ENCODE measurements at places on chromosomes 13 and 19. TPM values are rescaled to one million over a fixed set of nuclear protein-coding genes. Genes with fewer than 3 reads are reported as not detected.
A peak's percentile ranks its signal among the peaks of the same experiment; 100 is the strongest.

The CEACAM7 gene
- not detected for total RNA-seq

The PTPRS gene
- total RNA-seq, result 0.16 TPM

The ZNF560 gene
- total RNA-seq, result not detected

The MIA gene
- total RNA-seq, result not detected

The SUPT5H gene
- 144 TPM for total RNA-seq

The NXNL1 gene
- total RNA-seq, result not detected

- H3K4me1 ChIP-seq, result peaks cover 18% of the 10 kb centered on the region
- peaks cover 53% of the 10 kb centered on the region for H3K36me3 ChIP-seq
- H3K27ac ChIP-seq, result peak overlapping the region; percentile 76
- peak; percentile 63 for DNase-seq
- H3K4me3 ChIP-seq, result no peak overlapping the region
These were observed 142.4 kb downstream of the MYCBP2 start for GRCh38 chr13:77184455-77184854.

GRCh38 chr13:73189362-73189761 lies 130.6 kb downstream of the KLF5 start:
- peaks cover 4% of the 10 kb centered on the region for H3K27me3 ChIP-seq
- no peak overlapping the region for H3K4me3 ChIP-seq
- no peak overlapping the region for H3K27ac ChIP-seq
- no peak for DNase-seq
- no peaks in the 10 kb centered on the region for H3K36me3 ChIP-seq

DNA sequence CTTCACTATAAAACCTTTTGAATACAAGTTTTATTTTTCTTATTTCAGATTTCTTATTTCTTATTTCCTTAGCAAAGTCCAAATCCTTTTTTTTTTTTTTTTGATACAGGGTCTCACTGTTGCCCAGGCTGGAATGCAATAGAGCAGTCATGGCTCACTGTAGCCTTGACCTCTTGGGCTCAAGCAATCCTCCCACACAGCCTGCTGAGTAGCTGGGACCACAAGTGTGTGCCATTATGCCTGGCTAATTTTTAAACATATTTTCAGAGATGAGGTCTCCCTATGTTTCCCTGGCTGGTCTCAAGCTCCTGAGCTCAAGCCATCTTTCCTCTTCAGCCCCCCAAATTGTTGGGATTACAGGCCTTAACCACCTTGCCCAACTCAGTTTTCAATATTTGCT lies 334.3 kb downstream of the DLEU7 start:
- H3K27me3 ChIP-seq, result peaks cover 2% of the 10 kb centered on the region
- peaks cover 6% of the 10 kb centered on the region for H3K36me3 ChIP-seq
- no peak overlapping the region for H3K4me3 ChIP-seq
- H3K27ac ChIP-seq, result no peak overlapping the region
- DNase-seq, result no peak
- no peaks in the 10 kb centered on the region for H3K4me1 ChIP-seq

GRCh38 chr13:49812812-49813211 lies 20.3 kb upstream of the KPNA3 start:
- H3K27ac ChIP-seq, result no peak overlapping the region
- no peak overlapping the region for H3K4me3 ChIP-seq

DNA sequence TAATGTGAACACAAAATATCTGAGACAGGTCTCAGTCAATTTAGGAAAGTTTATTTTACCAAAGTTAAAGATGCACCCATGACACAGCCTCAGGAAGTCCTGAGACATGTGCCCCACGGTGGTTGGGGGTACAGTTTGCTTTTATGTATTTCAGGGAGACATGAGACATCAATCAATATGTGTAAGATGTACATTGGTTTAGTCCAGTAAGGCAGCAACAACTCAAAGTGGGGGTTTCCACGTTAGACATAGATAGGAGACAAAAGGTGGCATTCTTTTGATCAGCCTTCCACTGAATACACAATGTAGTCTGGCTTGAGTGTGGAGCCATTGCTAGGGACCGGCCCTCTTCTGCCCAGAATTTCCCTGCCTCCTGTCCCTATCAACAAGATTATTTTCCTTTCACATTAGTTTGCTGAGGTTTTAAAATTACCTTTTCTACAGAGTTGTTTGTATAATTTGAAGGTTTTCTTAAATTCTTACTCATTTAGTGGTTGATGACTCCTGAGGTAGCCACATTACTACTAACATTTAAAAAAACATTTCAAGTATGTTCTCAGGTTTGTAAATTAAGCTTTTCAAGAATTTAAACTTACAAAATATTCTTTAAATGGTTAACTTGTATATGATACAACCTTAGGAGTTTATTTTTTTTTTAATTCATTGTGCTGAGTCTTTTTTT lies 33.2 kb downstream of the RNASEH2B start:
- DNase-seq, result no peak
- H3K27ac ChIP-seq, result no peak overlapping the region
- no peaks in the 10 kb centered on the region for H3K27me3 ChIP-seq
- H3K36me3 ChIP-seq, result peaks cover 68% of the 10 kb centered on the region
- H3K4me1 ChIP-seq, result peaks cover 7% of the 10 kb centered on the region
- H3K4me3 ChIP-seq, result no peak overlapping the region

GRCh38 chr19:4609878-4610511 lies 29.3 kb upstream of the TNFAIP8L1 start:
- no peak overlapping the region for H3K4me3 ChIP-seq
- peaks cover 19% of the 10 kb centered on the region for H3K27me3 ChIP-seq
- no peak overlapping the region for H3K27ac ChIP-seq
- H3K36me3 ChIP-seq, result no peaks in the 10 kb centered on the region
- no peaks in the 10 kb centered on the region for H3K4me1 ChIP-seq

- H3K27ac ChIP-seq, result no peak overlapping the region
- no peak overlapping the region for H3K4me3 ChIP-seq
- H3K36me3 ChIP-seq, result no peaks in the 10 kb centered on the region
- no peaks in the 10 kb centered on the region for H3K4me1 ChIP-seq
These were observed 254.2 kb downstream of the GPC5 start for GRCh38 chr13:91652404-91653301.

DNA sequence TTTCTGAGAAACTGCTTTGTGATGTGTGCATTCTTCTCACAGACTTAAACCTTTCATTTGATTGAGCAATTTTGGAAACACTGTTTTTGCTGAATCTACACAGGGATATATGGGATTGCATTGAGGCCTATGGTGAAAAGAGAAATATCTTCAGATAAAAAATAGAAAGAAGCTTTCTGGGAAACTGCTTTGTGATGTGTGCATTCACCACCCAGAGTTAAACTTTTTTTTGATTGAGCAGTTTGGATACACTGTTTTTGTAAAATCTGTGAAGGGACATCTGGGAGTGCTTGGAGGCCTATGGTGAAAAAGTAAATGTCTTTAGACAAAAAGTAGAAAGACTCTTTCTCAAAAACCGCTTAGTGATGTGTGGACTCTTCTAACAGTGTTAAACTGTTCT lies 1683.8 kb downstream of the UQCRFS1 start:
- DNase-seq, result no peak
- no peak overlapping the region for H3K27ac ChIP-seq
- no peaks in the 10 kb centered on the region for H3K4me1 ChIP-seq

GRCh38 chr13:42272804-42273175 lies 838 bp downstream of the AKAP11 start:
- peaks cover 50% of the 10 kb centered on the region for H3K4me1 ChIP-seq
- DNase-seq, result no peak
- no peaks in the 10 kb centered on the region for H3K27me3 ChIP-seq
- H3K27ac ChIP-seq, result peak overlapping the region; percentile 94

DNA sequence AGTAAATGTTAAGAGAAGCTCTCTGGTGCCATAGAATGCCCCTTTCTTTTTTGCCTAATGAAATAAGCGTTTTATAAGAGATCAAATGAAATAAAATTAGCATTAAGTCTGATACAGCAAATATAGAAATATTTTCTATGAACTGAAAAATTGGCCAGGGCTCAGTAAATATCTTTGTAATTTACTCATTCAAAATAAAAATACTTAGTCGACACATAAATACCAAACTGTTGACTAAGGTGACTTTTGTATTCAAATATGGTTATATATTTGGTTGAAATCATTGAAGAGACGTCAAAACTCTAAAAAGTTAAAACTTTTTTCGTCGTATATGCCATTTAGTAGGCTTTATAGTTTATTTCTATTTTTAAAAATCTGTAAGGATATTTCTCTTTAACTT lies 25.6 kb downstream of the IPO5 start:
- no peak overlapping the region for H3K27ac ChIP-seq
- peaks cover 37% of the 10 kb centered on the region for H3K4me1 ChIP-seq
- no peak overlapping the region for H3K4me3 ChIP-seq
- peaks cover 16% of the 10 kb centered on the region for H3K36me3 ChIP-seq
- no peak for DNase-seq
- no peaks in the 10 kb centered on the region for H3K27me3 ChIP-seq

GRCh38 chr13:105365021-105365550 lies 1170.4 kb downstream of the EFNB2 start:
- H3K4me1 ChIP-seq, result no peaks in the 10 kb centered on the region
- H3K4me3 ChIP-seq, result no peak overlapping the region
- DNase-seq, result no peak
- no peak overlapping the region for H3K27ac ChIP-seq

- H3K36me3 ChIP-seq, result peaks cover 11% of the 10 kb centered on the region
- H3K27me3 ChIP-seq, result no peaks in the 10 kb centered on the region
- no peak overlapping the region for H3K4me3 ChIP-seq
- H3K4me1 ChIP-seq, result peaks cover 2% of the 10 kb centered on the region
- no peak for DNase-seq
These were observed 6.0 kb upstream of the CCER2 start for GRCh38 chr19:38917921-38918491.

GRCh38 chr13:33537026-33537425 lies 251.5 kb upstream of the STARD13 start:
- no peak overlapping the region for H3K4me3 ChIP-seq
- peaks cover 15% of the 10 kb centered on the region for H3K4me1 ChIP-seq
- no peak overlapping the region for H3K27ac ChIP-seq

DNA sequence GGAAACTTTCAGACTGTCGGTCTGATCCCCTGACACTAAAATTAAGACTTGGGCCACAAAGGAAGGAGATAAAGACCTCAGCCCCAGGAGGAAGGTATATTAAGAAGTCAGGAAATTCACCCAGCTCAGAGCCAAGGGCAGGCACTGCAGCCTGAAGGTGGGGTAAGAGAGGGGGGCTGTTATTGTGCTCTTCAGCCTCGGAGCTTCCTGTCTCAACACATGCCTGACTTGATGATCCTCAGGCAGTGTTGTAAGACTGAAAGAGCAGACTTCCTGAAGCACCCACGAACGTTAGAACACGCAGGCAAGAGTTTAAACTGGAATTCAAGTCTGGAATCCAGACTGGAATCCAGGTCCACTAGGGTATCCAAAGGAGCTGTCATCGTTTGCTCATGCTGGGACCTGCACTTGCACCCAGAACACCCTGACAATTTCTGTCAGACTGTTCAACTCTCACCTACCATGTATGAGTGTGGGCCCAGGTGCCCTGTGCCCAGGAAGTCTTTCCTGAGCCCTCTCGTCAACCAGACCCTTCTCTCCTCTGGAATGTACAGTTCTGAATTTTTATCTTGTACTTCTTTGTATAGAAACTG lies 10.7 kb upstream of the FLT1 start:
- DNase-seq, result no peak
- no peak overlapping the region for H3K4me3 ChIP-seq
- H3K36me3 ChIP-seq, result no peaks in the 10 kb centered on the region
- H3K4me1 ChIP-seq, result peaks cover 5% of the 10 kb centered on the region

GRCh38 chr13:42364613-42365000 lies 92.7 kb downstream of the AKAP11 start:
- H3K27me3 ChIP-seq, result no peaks in the 10 kb centered on the region
- H3K27ac ChIP-seq, result no peak overlapping the region
- H3K4me3 ChIP-seq, result no peak overlapping the region
- H3K4me1 ChIP-seq, result peaks cover 26% of the 10 kb centered on the region
- DNase-seq, result no peak
- no peaks in the 10 kb centered on the region for H3K36me3 ChIP-seq

- no peaks in the 10 kb centered on the region for H3K36me3 ChIP-seq
- peaks cover 42% of the 10 kb centered on the region for H3K27me3 ChIP-seq
- DNase-seq, result no peak
- H3K4me3 ChIP-seq, result no peak overlapping the region
- no peaks in the 10 kb centered on the region for H3K4me1 ChIP-seq
These were observed 45.9 kb downstream of the SLC15A1 start for GRCh38 chr13:98706446-98707110.

DNA sequence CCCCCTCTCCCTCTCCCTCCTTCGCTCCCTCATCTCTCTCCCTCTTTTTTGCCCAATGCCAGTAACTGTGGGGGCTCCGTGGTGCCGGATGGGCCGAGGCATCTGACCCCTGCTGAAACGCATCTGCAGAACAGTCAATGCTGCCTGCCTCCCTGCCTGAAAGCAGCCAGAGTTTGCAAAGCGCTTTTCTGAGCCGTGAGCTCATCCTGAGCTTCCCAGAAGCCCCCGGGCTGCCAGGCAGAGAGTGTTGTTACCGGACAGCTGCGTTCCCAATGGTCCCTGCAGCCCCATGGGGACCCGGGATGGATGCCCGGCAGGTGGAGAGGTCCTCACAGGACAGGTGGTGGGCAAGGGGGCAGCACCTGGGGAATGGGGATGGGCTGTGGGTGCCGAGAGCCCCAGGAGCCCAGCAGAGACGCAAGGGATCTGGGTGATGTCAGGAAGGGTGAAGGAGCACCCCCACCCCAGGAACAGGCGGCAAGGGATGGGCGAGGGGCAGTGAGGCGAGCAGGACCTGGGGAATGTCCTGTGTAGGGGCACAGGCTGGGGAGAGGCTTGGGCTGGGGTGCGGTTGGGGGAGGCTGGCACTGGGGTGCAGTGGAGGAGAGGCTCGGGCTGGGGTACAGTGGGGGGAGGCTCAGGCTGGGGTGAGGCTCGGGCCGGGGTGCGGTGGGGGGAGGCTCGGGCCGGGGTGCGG lies 33.0 kb downstream of the GPX4 start:
- peaks cover 15% of the 10 kb centered on the region for H3K36me3 ChIP-seq
- no peak for DNase-seq
- no peak overlapping the region for H3K27ac ChIP-seq
- H3K4me1 ChIP-seq, result peaks cover 14% of the 10 kb centered on the region

- H3K4me1 ChIP-seq, result peaks cover 28% of the 10 kb centered on the region
- peaks cover 9% of the 10 kb centered on the region for H3K36me3 ChIP-seq
- peak; percentile 92 for DNase-seq
- no peaks in the 10 kb centered on the region for H3K27me3 ChIP-seq
- no peak overlapping the region for H3K27ac ChIP-seq
These were observed 4.2 kb upstream of the RPL18A start for GRCh38 chr19:17855280-17856152.

GRCh38 chr19:47863514-47863936 lies 4.5 kb downstream of the TPRX2 start:
- H3K27ac ChIP-seq, result no peak overlapping the region
- H3K4me3 ChIP-seq, result no peak overlapping the region
- peaks cover 6% of the 10 kb centered on the region for H3K27me3 ChIP-seq
- H3K4me1 ChIP-seq, result no peaks in the 10 kb centered on the region
- peak; percentile 85 for DNase-seq

Data from activated CD8-positive, alpha-beta memory T cell treated with anti-CD3 and anti-CD28 coated beads, Interleukin-2, amount 10 ng/mL, durations not matched to agents 7 days and 5 days (primary cell).